Activated T-cell treated with anti-CD3 and anti-CD28 coated beads, Interleukin-2, amount 50 U/mL, for 72 hours (primary cell): ENCODE measurements at places on chromosomes 3 and 15. TPM values are rescaled to one million over a fixed set of nuclear protein-coding genes. Genes with fewer than 3 reads are reported as not detected.

CD200 gene
- total RNA-seq = 23.5 TPM

XCR1 gene
- not detected for total RNA-seq

DNA sequence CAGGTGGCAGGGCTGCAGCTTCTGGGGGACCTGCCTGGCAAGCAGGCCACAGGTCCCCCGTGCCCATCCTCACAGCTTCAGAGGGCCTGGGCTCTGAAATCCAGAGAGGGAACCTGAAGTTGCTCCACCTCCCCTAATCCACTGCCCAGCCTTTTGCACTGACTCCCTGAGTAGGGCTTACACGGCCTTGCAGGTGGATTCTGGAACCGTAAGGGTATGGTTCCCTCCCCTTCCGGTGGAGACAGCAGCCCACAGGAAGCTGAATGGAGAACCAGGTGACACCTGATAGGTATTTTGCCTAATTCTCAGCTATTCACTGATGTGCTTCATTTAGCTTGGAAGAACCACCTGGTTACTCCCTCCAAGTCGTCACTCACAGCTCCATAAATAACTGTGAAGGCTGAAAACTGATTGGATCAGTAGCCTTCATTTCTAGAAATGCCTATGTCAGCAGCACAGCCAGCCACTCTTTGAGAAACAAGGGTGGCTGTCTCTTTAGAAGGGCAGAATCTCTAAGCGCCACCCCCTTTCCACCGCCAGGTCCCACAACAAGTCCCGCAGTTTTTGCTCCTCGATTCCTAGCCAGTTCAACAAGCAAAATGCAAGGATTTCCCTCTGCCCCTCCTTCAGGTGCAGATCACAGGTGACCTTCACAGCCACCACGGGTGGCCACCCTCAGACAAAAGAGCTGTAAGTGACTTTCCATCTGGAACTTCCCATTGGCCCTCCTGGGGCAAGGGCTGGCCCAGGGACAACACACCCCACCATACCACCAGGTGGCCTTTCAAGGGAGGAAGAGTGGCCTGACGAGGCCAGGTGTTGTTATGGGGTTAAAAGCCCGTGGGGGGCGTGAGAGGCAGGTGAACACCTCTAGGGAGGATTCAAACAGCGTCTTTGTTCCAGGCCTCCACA is 112.9 kb downstream of the SEC22A start:
- no peak overlapping the region for H3K4me3 ChIP-seq
- H3K4me1 ChIP-seq = no peaks in the 10 kb centered on the region
- H3K27ac ChIP-seq = no peak overlapping the region
- DNase-seq = no peak
- H3K27me3 ChIP-seq = no peaks in the 10 kb centered on the region

- H3K4me3 ChIP-seq = no peak overlapping the region
- no peak for DNase-seq
- no peaks in the 10 kb centered on the region for H3K4me1 ChIP-seq
- no peaks in the 10 kb centered on the region for H3K36me3 ChIP-seq
- H3K27ac ChIP-seq = no peak overlapping the region
Measured at GRCh38 chr3:41522612-41523011, 323.3 kb downstream of the CTNNB1 start.

DNA sequence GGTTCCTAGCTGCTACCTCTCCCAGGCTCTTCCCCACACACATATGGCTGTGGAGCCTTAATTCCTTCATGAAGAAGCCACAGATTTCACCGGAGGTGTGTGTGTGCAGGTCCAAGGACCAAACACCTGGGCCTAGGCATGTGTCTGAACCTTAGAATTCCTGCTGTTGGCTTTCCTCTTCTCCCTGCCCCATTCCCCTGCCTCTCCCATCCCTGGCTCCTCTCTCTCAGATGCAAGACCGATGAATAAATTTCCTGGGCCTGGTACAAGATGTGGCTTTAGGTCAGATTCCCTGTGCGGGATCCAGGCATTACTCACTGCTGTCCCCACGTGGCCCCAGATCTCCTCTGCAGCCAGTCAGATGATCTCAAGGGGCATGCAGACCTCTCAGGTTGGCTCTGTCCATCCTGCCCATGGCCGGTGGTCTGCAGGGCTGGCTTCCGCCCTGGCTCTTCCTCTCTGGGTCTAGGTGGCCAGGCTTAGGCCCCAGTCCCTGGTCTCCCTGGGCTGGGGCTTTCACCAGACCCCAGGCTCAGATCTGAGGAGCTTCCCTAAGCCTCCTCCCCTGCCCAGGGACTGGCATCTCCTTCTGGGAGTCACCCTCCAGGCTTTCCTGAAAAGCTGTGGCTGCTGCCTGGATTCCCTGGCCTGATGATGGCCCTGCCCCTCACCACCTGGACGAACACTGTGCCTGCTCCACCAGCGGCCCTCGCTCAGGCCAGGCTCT is 20.5 kb downstream of the CCR9 start:
- no peaks in the 10 kb centered on the region for H3K36me3 ChIP-seq
- no peak overlapping the region for H3K4me3 ChIP-seq
- H3K27ac ChIP-seq = no peak overlapping the region
- H3K4me1 ChIP-seq = peaks cover 29% of the 10 kb centered on the region

CCNB2 gene
- total RNA-seq = 77.8 TPM

PLA2G4D gene
- not detected for total RNA-seq

DNA sequence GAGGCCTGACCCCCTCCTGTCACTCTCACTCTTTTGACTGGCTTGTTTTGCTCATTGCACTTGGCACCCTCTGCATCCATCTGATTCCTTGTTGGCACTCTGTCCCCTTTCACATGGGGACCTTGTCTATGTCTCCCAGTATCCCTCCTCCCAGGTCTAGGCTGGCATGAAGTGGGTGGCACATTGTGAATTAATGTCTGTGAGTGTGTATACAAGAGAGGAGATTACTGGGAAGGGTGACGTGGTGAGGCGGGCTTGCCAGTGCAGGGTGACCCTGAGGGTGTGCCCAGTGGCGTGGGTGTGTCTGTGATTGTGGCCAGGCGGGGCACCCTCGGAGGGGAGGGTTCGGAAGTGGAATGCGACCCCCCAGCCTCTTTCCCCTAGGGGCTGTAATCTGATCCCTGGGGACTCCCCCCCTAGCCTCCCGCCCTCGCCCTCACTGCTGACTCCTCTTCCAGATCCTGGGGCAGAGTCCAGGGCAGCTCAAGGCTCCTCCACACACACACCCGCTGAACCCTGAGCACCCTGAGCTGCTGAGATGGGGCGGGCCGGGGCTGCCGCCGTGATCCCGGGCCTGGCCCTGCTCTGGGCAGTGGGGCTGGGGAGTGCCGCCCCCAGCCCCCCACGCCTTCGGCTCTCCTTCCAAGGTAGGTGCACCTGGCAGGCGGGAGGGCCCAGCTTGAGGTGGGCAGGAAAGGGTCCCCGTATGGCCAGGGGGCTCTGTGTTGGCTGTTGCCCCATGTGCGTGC is at the start of gene SEMA3B:
TSS of gene SEMA3B (plus strand) at position 445 of the 749 bp plus-strand sequence. CDS start at position 539, 94 bp downstream.
- H3K4me1 ChIP-seq = peaks cover 18% of the 10 kb centered on the region
- DNase-seq = no peak
- H3K27ac ChIP-seq = no peak within 1 kb of the TSS

DNA sequence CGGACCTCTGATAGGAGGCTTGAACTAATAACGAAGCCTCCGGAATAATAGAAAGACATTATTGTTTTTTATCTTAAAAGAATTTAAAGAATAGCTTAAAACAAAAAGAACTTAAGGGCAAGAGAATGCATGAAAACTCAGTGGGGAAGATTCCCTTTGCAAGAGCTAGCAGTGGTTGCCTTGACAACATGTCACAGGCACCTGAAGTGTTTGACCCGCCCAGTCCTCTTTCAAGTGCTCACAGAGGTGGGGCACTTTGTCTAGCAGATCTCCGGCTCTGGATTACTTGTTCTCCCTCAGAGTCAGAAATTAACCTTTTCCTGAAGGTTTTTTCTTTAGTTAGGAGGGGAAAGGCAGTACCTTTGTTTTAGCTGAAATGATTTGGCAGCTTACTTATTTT is 37.8 kb downstream of the LARS2 start:
- no peaks in the 10 kb centered on the region for H3K4me1 ChIP-seq
- no peaks in the 10 kb centered on the region for H3K27me3 ChIP-seq
- H3K4me3 ChIP-seq = no peak overlapping the region
- H3K36me3 ChIP-seq = peaks cover 2% of the 10 kb centered on the region
- no peak for DNase-seq

- H3K36me3 ChIP-seq = no peaks in the 10 kb centered on the region
- H3K27me3 ChIP-seq = no peaks in the 10 kb centered on the region
- peaks cover 10% of the 10 kb centered on the region for H3K4me1 ChIP-seq
- no peak overlapping the region for H3K27ac ChIP-seq
Measured at GRCh38 chr15:100464888-100465287, 63.9 kb downstream of the CERS3 start.

TFRC gene
- 164 TPM for total RNA-seq

ADCY5 gene
- total RNA-seq = not detected

SCN5A gene
- 0.05 TPM for total RNA-seq

DNA sequence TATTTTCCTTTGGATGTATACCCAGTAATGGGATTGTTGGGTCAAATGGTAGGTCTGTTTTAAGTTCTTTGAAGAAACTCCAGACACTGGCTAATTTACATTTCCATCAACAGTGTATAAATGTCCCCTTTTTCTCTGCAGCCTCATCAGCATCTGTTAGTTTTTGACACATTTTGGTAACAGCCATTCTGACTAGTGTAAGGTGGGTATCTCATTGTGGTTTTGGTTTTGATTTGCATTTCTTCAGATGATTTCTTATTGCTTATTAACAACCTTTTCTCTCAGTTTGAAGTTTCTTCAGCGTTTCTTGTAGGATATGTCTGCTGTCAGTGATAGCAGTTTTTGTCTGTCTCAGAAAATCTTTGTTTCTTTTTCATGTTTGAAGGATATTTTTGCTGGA is 15.4 kb downstream of the GALK2 start:
- H3K4me1 ChIP-seq = peaks cover 15% of the 10 kb centered on the region
- DNase-seq = no peak
- peaks cover 12% of the 10 kb centered on the region for H3K36me3 ChIP-seq
- H3K27ac ChIP-seq = peak overlapping the region; percentile 93

DNA sequence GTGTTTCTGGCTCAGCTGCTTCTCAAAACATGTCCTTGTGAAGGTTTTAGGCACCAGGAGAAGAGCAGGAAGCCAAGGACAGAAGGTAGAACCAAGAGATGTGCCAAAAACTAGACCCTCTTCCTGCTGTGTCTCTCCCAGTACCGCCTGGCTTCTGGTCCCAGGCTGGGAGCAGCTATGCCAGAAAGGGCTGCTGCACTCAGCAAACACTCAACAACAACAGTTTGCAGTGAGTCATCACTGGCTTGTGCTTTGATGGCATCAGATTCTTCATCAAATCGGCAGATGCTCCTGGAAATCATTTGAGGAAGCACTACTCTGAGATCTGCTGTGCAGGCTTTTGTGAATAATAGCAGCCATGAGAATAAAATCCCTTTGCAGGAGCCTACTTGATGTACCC is 63.2 kb downstream of the DGKG start:
- no peaks in the 10 kb centered on the region for H3K36me3 ChIP-seq
- peaks cover 24% of the 10 kb centered on the region for H3K27me3 ChIP-seq
- H3K4me3 ChIP-seq = no peak overlapping the region
- DNase-seq = no peak
- H3K27ac ChIP-seq = no peak overlapping the region
- no peaks in the 10 kb centered on the region for H3K4me1 ChIP-seq

TTLL13 gene
- 1.9 TPM for total RNA-seq

DNA sequence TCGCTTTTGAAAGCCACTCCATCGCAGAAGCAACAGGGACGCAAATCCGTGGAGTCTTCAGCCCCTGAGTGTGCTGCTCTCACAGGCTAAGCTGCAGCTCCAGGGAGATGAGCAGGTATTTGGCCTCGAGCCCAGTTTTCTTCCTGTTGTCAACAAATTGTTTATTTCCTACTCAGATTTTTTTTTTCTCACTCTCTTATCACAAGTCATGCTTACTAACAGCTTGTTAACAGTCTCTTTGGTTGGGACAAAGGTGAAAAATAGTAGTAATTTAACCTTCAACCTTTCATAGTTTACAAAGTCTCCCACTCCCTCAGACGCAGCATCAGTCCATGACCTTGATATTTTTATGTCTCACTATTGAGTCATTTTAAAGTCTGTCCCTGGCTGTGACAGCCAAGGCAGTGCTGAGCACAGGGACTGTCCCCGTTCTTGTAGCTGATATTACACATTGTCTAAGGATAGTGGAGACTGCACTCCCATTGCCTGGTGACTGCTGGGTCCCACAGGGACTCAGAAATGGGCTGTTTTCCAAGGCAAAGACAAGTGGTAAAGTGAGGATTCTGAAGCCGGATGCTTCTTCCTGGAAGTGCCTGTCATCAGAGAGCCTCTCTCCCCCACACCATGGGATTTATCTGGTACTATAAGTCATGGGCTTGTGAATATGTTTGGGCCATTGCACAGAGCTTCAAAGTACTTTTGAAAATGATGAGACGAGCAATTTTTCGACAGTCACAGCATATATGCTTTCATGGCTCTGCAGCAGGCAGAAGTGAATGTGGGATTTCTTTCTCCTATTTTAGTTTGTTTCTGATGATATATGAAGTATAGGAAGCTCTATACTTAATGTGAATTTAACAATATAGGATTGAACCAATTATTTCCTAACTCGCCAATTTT is 59.8 kb upstream of the UNC13C start:
- no peak overlapping the region for H3K4me3 ChIP-seq
- no peak overlapping the region for H3K27ac ChIP-seq
- DNase-seq = no peak
- no peaks in the 10 kb centered on the region for H3K36me3 ChIP-seq

- H3K36me3 ChIP-seq = peaks cover 22% of the 10 kb centered on the region
- H3K4me3 ChIP-seq = peak within 1 kb of the TSS; percentile 59
- peaks cover 31% of the 10 kb centered on the region for H3K4me1 ChIP-seq
- H3K27me3 ChIP-seq = peaks cover 80% of the 10 kb centered on the region
Measured at GRCh38 chr3:147409143-147410115, at the start of gene ZIC1. TSS of gene ZIC1 (plus strand) at chr3:147409365. CDS start at chr3:147410113, 748 bp downstream.

TSPAN3 gene
- 30.4 TPM for total RNA-seq
